ENCODE measurements at places on chromosomes 12 and 14.

GRCh38 chr12:104010606-104011169 lies 39.3 kb downstream of the GLT8D2 start:
- DNase-seq = no peak

- DNase-seq = no peak
Measured at GRCh38 chr12:28507033-28507432, 316.8 kb downstream of the CCDC91 start.

GRCh38 chr12:28460420-28461130 lies 270.3 kb downstream of the CCDC91 start:
- peak; percentile 5 for DNase-seq

DNA sequence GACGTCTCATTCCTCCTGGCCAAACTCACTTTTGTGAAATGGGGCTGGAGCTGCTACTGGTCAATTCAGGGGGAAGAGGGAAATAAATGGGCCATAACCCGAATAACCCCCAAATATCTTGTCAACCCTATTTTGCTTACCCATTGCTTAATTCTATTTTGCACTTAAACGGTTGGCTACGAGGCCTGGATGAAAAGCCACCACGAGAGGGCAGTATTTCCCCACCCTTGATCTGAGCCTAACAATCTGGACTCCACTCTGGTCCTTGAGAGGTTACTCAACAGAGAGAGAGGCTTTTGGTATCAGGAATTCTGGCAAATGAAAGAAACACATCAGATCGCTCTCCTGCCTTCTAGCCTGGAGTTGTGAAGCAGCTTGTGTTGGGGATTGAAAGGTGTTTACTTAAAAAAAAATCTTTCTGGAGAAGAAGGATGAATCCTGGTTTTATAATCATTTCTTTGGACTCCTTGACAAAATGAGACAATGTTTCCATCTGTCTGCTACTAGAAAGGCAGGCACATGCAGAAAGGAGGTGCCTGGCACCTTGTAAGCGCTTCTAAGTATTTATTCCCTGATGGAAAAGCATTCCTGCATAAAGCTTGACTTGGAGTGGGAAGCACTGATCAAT lies 22.4 kb upstream of the FBXO21 start:
- DNase-seq = peak; percentile 56

GRCh38 chr12:115249671-115250278 lies 565.8 kb upstream of the TBX3 start:
- no peak for DNase-seq

GRCh38 chr14:85616386-85616885 lies 86.5 kb downstream of the FLRT2 start:
- DNase-seq = no peak

- DNase-seq = no peak
Measured at GRCh38 chr12:59833408-59833807, 237.6 kb downstream of the SLC16A7 start.
